ENCODE measurements at places on chromosomes 3 and 15.
A peak's percentile ranks its signal among the peaks of the same experiment; 100 is the strongest.

GRCh38 chr3:118573912-118574311 lies 460.7 kb downstream of the IGSF11 start:
- no peak for DNase-seq

GRCh38 chr3:177700117-177700516 lies 502.8 kb upstream of the TBL1XR1 start:
- DNase-seq, result no peak

DNA sequence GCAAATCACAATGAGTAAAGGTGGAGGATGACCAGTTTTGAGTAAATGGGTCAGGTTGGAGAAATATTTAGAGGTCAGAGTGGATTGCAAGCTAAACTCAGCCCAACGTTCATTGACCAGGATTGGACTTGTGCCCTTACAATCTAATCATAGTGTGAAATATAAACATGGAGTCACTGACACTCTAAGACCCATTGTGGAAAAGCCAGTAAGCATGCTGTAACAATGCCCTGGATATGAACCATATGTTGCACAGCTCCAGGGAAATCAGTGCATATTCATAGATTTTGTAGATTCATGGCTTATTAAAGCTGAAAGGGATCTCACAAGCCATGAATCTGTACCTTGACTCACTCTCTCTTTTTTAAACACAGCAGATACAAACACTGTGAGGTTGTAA lies 660.2 kb upstream of the LMCD1 start:
- DNase-seq, result no peak

DNA sequence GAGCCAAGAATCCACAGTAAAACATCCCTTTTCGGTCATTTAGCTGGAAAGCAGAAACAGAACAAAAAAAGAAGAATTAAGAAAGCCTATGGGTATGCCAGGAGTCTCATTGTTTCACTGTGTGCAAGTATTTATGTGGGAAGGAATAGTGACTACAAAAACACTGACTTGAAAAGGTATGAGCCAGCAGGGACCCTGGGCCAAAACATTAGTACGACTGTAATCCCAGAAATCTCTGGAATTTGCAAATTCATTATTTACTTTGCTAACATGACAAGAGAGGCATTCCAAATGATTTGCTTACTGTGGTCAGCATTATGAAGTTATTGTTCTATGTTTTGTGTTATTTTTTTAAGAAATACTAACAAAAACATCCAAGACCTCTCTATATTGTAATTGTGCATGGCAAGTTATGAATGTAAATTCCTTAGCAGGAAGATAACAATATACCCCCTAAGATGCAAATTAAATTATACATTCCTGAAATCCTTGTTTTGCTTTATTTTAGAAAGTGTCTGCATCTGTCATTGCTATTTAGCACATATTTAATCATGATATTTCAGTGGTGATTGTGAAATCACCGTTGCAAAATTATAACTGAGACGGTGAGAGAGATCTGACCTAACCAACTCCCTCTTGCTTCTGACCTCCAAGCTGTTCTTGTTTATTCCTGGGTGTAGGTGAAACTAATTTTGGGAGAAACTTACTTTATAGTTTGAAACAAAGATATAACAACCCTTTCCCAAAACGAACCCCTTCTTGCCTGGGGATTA lies 299.2 kb downstream of the ZPLD1 start:
- peak; percentile 53 for DNase-seq

DNA sequence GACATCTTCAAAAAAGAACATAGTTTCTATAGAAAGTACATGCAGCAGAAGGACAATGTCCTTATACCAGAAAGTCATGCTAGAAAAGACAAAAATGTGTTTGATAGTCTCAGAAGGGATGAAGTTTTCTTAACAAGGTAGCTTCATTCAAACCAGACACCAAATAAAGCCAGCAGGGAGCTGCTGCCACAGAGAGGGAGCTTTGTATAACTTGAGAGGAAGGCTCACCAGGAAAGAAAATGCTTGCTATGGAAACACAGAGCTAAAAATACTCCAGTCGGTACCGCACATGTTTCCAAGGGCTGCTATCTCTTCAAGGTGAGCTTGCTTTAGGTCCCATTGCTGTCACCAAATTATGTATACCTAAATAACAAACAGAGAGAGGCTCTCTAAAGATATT lies 1074.8 kb upstream of the ALCAM start:
- peak; percentile 11 for DNase-seq

All from GM03348 (cell line).